ENCODE measurements at places on chromosomes 13 and 19. TPM values are rescaled to one million over a fixed set of nuclear protein-coding genes. Genes with fewer than 3 reads are reported as not detected.

The URAD gene
- total RNA-seq = not detected

The EPSTI1 gene
- 4.6 TPM for total RNA-seq

The SERTM1 gene
- not detected for total RNA-seq

The CEACAM4 gene
- total RNA-seq = not detected

DNA sequence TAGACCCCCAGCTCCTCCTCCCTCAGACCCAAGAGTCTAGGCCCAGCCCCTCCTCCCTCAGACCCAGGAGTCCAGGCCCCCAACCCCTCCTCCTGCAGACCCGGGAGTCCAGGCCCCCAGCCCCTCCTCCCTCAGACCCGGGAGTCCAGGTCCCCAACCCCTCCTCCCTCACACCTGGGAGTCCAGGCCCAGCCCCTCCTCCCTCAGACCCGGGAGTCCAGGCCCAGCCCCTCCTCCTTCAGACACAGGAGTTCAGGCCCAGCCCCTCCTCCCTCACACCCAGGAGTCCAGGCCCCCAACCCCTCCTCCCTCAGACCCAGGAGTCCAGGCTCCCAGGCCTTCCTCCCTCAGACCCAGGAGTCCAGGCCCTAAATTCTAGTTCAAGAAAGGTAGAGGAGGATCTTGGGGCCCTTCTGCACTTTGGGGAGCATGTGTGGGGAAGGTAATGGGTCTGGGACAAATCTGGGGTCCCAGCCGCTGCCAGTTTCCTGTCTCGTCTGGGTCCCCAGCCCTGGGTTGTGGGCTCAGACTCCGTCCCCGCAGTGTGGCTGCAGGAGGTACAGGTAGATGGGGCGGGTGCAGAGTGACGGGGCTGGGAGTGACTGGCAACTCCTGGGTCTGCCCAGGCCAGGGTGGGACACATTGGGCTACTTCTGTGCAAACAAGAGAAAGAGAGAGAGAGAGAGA is 3.2 kb upstream of the TMEM190 start:
- DNase-seq = no peak

DNA sequence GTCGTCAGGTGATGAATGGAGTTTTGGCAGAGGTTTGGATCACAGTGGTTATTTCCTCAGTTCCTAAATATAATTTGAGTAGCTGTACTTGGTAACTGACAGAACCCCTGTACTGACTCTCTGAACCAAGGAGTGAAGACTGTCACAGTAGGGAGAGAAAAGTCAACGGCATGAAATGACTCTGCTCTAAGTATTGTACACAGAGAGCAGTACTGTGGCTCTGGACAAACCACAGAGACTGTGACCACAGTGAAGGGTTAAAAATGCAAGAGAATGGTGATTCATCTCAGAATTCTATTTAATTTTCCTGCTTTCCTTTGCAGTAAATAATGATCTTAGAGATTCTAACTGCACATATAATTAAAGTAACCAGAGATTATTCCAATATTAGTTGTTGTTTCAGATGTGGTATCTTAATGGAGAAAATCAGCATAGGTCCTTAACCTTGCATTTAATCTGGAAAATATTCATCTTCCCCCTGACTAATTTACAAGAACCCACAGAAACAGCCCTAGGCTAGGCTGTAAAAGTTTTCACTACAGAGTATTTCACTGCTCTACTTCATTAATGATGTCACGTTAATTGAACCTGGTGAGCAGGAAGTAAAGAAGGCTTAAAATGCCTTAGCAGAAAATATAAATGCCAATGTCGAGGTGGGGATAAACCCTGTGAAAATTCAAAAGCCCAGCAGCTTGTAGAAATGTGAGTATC is 221.9 kb downstream of the LIG4 start:
- DNase-seq = peak; percentile 36

DNA sequence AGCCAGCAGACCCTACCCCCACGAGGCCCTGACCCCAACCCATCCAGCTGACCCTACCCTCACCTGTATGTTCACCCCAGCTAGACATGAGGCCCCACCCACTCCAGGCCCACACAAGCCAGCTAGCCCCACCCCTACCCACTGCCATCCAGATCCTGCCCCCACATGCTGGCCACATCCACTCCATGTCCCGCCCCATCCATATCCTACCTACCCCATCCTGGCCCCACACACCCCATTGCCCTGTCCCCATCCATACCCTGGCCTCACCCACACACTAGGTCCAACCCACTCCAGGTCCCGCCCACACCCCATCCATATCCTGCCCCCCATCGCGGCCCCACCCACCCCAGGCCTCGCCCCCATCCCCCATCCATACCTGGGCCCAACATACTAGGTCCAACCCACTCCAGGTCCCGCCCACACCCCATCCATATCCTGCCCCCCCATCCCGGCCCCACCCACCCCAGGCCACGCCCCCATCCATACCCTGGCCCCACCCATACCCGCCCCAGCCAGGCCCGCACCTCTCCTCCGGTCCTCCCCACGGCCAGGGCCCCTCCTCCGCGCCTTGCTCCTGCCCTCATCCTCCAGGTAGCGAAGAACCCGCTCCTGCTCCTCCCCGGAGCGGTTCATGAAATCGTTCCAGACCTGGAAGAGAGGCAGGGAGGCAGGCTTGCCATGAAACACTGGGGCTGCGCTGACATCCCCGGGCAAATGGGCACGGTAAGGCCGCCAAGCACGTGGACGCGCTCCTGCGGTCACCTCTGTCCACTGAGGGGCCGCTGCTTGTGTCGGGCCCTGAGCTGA is 7.2 kb downstream of the RNU6-9 start:
- DNase-seq = no peak

DNA sequence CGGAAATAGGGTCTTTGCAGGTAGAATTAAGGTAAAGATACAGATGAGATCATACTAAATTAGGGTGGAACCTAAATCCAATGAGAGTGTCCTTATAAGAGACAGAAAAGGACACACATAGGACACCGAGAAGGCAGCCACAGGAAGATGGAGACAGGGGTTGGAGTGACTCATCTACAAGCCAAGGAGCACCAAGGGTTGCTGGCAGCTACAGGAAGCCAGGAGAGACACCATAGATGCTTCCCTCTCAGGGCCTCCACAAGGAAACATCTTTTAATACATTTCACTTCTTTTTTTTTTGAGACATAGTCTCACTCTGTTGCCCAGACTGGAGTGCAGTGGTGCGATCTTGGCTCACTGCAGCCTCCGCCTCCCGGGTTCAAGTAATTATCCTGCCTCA is 10.1 kb downstream of the TMEM143 start:
- no peak for DNase-seq

GRCh38 chr19:56106397-56106849 is 14.7 kb downstream of the ZNF787 start:
- no peak for DNase-seq

- DNase-seq = no peak
These were observed 1.1 kb downstream of the INTS6 start for GRCh38 chr13:51451467-51452360.

- DNase-seq = no peak
These were observed 2.3 kb downstream of the OR7C2 start for GRCh38 chr19:14943601-14944000.

GRCh38 chr19:4232614-4233281 is 3.4 kb downstream of the EBI3 start:
- DNase-seq = no peak

All from epithelial cell of proximal tubule (primary cell).